CD4-positive, alpha-beta T cell treated with Interleukin-4 for 4 hours (primary cell): ENCODE measurements at places on chromosomes 13 and 19.

DNA sequence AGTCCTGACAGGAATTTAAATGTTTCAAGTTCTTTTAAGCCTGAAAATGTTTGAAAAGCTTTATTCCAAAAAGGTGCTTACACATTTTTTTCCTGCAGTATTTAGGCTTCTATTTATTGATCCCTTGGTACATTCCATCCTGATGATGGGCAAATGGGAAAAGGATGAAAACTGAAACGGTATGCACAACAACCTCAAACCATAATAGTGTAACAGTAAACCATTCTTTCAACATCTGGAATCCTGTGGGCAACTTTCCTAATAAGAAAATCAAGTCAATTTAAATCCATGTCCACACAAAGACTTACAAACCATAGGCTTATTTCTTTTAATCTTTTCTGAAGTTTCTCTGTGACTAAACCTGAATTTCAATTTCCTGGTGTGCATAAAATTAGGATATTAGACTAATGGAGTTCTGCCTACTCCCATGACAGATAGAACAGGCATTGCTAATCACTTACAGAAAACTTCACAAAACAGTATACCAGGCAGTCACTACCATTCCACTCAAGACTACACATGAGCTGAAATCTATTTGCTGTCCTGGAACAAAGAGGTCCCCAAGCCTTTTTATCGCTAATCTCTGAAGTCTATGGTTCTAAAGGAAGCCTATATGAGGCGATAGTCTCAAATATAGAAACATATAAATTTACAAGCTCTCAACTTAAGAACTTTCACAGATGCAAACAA is 103.3 kb downstream of the DLEU7 start:
- no peak for DNase-seq

GRCh38 chr13:52703482-52703881 is 36.1 kb downstream of the CNMD start:
- DNase-seq = no peak

- DNase-seq = peak; percentile 56
These were observed 13.4 kb upstream of the SIGLEC12 start for GRCh38 chr19:51514866-51515481.

GRCh38 chr19:16087940-16088339 is 11.6 kb downstream of the TPM4 start:
- DNase-seq = no peak

DNA sequence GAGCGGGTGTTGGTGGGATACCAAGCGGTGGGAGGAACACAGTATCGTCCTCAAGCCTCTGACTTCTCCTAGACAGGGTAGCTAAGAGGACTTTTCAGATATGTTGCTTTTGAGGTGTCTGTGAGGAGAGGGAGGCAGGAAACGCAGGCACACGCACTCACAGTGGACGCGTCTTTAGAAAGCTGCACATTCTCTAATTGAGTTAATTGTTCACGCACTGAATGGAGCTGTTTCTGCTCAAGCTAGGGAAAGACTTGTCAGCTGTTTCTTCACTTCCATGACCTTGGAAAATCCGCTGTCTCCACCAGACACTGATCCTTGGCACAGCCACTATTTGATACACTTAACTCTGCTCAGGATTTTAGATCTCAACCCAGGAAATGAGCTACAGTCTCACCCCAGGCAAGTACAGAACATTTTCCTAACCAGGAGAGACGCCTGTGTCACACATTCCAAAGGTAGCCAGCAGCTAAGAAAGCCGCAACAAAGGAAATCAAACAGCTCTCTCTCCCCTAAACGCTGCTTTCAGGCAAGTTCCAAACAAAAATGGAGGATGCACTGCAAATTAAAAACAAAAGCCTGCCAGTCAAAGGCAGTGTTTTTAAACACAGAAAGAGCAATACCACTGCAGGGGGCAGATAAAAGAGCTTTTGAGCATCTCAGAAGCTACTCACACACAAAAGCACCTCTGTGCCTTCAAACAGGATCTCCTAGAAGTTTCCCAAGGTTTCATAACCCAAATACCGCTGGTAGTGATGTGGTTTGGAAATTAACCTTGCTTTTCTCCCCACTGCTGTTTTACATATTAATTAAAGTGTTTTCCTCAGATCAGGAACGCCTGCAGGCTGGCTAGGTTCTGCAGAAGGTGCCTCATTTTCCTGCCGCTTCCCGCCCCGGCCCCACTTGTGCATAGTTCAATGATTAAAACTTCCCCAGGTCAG is 57.3 kb downstream of the IRS2 start:
- DNase-seq = no peak

GRCh38 chr13:66635526-66635925 is 594.6 kb downstream of the PCDH9 start:
- DNase-seq = no peak

- no peak for DNase-seq
These were observed 5.1 kb downstream of the POU4F1 start for GRCh38 chr13:78598116-78598781.

DNA sequence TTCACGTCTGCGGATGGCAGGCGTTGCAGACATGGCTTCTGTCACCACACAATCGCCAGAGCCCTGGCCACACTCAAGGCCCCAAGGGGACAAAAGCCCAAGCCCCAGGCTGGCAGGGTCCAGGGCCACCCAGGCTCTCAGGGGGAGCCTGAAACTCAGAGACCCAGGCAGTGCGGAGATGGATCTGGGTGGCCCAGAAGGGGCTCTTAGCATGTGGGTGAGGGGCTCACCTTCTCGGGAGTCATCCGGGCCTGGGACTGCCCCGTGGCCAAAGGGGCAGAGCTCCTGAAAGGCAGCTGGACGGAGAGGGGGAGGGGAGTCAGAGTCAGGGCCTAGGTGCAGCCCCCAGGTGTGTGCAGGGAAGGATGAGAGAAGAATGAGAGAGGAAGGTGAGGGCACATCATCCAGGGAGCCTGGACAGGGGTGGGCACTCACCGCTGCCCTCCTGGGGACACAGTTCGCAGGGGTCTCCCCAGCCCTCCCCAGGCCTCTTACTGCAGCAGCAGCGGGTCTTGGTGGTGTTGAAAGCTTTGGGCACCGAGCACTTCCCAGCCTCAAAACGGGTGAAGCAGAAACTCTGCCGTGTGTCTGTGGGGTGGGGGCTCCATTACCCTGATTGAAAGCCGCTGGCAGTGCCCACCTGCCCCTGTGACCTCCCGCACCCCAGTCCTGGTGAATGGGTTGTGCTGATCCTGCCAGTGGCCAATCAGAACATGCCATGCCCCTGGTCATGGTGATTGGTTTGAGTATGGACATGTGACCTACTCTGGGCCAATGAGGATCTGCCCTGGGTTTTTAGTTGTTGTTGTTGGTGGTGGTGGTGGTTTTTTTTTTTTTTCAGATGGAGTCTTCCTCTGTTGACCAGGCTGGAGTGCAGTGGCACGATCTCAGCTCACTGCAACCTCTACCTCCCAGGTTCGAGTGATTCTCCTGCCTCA is 37.4 kb downstream of the CCL25 start:
- no peak for DNase-seq

DNA sequence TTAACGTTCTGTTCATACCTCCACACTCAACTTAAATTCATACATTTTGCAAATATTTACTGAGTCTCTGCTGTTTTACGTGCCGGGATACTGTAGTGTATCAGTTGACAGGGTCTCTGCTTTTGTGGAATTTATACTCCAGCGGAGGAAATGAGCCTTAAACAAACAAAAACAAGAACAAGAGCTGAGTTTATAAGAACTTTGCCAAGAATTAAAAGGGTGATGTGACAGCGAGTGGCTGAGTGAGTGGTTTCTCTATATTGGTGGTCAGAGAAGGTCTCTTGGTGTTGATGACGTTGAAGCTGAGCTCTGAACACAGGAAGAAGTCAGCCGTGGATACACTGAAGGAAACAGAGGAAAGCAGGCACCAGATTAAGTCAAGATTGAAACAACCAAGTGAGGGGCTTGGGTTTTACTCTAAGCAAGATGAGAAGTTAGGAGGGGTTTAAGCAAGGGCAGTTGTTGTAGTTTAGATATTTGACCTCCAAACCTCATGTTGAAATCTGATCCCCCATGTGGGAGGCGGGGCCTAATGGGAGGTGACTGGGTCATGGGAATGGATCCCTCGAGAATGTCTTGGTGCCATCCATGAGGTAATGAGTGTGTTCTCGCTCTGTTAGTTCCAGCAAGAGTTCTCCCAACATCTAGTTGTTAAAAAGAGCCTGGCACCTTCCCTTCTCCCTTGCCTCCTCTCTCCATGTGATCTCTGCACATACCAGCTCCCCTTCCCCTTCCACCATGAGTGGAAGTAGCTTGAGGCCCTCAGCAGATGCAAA is 248.3 kb downstream of the DCLK1 start:
- DNase-seq = no peak

DNA sequence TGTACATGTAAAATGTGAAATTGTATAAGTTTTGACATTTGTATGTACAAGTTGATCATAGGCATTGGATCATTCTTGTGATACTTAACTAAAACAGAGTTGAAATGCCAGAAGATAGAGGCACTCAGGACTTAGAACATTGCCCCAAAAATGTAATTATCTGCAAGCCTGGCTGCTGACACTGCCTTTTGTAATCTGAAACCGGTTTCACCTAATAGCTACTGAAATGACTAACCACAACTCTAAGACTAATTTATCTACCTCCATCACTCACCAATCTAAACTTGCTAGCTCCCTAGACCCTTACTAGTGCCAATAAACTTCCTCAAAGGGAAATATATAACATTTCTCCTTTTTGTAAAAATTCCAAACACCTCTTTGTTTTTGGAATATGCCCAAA is 2596.2 kb downstream of the PCDH9 start:
- DNase-seq = no peak

- no peak for DNase-seq
These were observed 2.2 kb downstream of the UPF3A start for GRCh38 chr13:114283576-114283975.

DNA sequence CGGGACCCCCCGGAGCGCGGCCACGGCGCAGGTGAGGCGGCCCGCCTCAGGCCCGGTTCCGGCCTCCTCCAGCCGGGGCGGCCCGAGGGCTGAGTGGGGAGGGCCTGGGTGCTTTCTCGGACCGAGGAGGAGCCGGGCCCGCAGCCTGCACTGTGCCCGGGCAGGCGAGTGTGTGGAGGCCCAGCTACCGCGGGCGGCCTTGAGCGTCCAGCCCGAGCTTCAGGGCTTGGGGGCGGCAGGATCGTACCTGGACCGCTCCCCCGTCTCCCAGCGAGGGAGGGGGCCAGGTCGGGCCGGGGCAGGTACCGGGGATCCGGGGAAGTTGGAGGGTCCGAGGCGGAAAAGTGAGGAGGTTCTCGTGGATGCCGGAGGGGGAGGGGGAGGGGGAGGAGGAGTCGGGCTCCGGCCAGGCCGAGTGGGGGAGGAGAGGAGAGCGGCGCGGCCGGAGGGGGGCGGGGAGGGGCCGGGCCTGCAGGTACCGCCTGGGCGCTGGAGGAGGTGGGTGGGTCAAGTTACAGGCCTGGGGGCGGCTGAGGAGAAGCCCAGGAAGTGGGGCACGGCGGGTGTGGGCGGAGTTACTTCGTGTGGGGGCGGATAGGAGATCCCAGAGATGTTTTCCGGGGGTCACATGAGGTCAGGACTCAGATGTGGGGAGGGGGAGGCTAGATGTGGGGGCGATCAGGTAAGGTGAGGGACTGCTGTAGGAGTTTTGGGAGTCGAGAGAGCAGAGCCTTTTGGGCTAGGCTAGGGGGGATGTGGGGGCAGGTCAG is 545 bp downstream of the NACC1 start:
- no peak for DNase-seq

- no peak for DNase-seq
These were observed 6.6 kb upstream of the ESD start for GRCh38 chr13:46803586-46803985.

- DNase-seq = no peak
These were observed 11.3 kb downstream of the GTPBP3 start for GRCh38 chr19:17348700-17349099.

- no peak for DNase-seq
These were observed 4.2 kb upstream of the LRG1 start for GRCh38 chr19:4543842-4544647.

- DNase-seq = no peak
These were observed 221.7 kb upstream of the SPRY2 start for GRCh38 chr13:80562433-80563156.

GRCh38 chr19:525857-526419 is 5.6 kb upstream of the CDC34 start:
- DNase-seq = no peak

GRCh38 chr19:9836021-9836420 is 903 bp downstream of the PIN1 start:
- DNase-seq = no peak

GRCh38 chr19:1046836-1047695 is 7.2 kb downstream of the ABCA7 start:
- no peak for DNase-seq

- DNase-seq = no peak
These were observed 10.2 kb downstream of the PPP1R14A start for GRCh38 chr19:38245826-38246498.

- no peak for DNase-seq
These were observed 11.8 kb downstream of the FXYD5 start for GRCh38 chr19:35166100-35167063.

DNA sequence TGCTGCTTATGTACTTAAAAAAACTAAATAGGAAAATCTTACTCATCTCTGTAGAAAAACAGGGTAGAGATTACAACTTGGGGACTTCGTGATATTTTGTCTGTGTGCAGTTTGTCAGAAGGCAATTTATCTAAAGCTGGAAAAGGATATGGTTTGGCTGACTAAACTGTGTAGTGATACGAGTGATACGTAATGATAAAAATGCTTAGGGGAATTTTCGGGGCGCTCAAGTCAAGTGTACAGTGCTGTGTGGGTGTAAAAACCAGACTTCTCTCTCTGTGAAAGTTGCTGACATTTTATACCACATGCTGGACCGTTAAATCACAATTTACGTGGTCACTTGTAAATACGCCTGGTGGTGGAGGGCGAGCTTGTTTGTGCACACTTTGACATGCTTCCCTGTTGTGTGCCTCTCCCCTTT is 221.7 kb downstream of the KCNRG start:
- peak; percentile 87 for DNase-seq

- no peak for DNase-seq
These were observed 34.2 kb downstream of the KCTD12 start for GRCh38 chr13:76851961-76852360.

DNA sequence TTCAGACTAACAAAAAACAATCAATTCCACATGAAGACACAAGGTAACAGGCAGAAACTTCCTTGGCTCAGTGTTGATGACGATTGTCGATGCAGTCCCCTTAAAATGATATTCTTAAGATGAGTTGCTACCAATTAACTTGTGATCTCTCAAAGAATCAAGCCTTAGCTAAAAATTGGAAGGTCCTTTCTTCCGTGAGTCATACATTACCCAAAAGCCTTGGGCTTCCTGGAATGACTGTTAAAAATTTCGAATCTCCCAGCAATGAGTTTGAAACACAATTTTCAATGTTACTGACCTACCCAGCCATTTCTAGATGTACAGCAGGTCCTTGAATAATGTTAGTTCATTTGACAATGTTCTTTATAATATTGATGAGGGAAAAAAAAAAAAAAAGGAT is 28.0 kb upstream of the RB1 start:
- no peak for DNase-seq
